ENCODE measurements at places on chromosomes 7 and 10. TPM values are rescaled to one million over a fixed set of nuclear protein-coding genes. Genes with fewer than 3 reads are reported as not detected.

DNA sequence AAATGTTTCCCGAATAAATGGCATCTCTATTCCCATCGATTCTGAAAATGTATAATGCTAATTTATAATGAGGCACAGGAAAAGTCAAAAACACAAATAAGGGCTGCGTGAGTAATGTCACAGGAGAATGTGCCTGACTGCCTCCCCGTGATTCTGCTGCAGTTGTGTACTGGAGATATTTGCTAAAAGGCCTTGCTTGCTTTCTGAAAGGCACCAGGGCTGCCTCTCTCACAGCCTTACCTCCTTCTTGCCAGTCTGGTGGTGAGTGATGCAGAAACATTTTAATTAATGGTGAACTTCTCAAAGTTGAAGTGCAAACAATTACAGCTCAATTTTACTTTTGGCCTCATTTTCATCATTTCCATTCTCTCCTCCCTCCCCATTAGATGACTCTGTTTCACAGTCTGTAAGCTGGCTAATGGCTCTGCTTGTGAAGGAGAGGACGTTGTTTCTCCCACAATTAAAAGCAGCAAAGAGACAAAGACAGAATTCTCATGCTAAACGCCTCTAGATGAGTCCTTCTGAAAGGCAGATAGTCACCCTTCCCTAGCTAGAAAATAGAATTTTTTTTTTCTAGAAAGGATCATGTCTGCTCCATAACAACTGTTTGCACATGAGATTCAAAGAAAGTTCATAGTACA, 377.6 kb downstream of the MDFIC start:
- DNase-seq = no peak

DNA sequence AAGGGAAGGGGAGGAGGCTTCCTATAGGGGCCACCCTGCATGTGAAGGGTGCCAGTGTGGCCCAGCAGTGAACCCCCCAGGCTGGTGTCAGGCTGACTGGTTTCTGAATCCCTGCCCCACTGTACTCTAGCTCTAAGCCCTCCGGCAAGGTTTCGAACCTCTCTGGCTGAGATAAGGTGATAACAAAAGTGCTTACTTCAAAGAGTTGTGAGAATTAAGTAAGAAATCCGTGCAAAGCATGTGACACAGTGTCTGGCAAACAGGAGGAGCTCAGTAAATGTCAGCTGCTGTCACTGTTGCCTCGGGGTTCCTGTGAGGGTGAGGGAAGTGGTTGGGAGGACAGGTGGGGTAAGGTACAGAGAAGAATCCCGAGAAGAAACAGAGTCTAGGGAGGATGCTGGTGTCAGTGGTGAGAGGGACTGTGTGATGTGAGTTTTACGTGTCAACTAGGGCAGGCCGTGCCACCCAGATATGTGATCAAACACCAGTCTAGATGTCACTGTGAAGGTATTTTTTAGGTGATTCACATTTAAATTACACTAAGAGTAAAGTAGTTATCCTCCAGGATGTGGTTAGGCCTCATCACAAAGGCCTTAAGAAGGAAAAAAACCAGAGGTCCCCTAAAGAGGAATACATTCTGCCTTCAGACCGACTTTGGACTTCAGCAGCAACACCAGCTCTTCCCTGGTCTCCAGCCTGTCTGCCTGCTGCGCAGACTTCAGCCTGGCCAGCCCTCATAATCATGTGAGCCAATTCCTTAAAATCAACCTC, 64.4 kb downstream of the BPGM start:
- no peak for DNase-seq

DNA sequence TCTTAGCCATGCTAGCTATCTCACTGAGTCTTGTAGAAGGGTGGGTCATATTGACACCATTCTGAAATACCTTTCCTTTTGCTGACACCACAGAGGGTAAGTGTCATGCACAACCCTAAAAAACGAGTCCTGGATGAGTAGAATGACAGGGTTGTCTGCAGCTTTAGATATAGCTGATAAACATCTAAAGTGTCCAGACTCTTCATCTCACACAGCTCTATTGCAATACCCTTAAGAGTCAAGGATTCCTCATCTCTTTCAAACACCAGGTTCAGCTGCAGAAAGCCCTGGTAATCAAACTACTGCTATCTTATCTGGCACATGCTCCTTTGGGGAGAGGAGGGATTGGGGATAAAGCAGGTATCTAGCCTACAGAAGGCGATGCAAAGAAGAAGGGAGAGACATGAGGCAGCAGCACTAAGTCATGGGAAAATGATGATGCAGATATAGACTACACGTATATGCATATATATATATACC, 127.0 kb downstream of the ANK3 start:
- no peak for DNase-seq

DNA sequence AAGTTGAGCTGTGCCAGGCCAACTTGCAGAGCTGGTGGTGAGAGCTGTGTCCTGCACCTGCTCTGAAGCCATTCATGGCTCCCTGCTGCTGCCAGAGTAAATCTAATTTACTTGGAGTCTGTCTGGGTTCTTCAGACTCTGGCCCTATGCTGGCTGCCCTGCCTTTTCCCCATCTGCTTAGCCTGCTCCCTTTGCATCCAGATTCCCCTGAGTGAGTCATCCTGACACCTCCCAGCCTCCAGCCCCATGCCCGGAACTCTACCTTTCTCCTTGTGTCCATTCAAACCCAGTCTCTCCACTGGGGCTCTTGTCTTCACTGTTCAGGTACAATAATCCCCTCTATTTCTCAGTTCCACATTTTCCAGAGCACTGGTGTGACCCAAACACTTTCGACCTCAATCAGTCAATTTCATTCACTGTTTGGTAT, 434.4 kb upstream of the ZMIZ1 start:
- DNase-seq = peak; percentile 76

GRCh38 chr10:3455385-3456334, 283.1 kb upstream of the PITRM1 start:
- DNase-seq = no peak

PRKCQ gene
- 0.08 TPM for total RNA-seq

DNA sequence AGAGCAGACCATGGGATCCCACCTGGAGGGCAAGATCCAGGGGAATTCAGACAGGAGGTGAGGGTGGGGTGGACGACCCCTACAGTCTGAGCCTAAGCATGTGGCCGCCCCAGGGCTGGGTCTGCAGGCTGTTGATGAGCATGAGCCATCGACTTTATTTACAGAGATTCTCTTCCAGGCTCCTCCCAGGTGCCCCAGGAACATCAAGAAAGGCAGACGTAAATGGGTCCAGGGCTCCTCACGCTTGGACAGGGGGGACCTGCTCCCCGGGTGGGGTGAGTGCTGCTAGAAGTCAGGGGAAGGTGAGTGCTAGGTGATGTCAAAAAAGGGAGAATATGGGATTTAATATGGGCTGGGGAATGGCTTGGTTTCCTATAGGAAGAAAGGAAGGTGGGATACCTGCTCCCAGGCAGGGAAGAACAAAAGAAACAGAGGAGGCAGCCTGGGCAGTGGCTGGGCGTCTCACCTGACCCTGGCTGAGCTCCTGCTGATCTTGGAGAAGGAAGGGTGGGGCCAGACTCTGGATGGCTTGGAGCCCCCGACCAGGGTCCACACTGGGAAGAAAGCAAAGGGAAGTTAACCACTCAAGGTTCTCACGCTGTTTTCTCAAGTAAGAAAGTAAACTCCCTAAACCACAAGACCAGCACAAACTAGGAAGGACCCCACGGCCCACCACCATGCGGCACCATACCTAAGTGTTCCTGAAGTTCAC, 162.1 kb upstream of the SHH start:
- no peak for DNase-seq

LIPJ gene
- total RNA-seq = 0.09 TPM

- no peak for DNase-seq
These were observed 20.5 kb upstream of the GNAI1 start for GRCh38 chr7:80114159-80114558.

- peak; percentile 69 for DNase-seq
These were observed 13.3 kb downstream of the GNA12 start for GRCh38 chr7:2830609-2831376.

NOM1 gene
- 10.8 TPM for total RNA-seq

BAIAP2L1 gene
- total RNA-seq = 1.1 TPM

- peak; percentile 55 for DNase-seq
These were observed 16.8 kb downstream of the TRIM8 start for GRCh38 chr10:102660888-102661657.

DNA sequence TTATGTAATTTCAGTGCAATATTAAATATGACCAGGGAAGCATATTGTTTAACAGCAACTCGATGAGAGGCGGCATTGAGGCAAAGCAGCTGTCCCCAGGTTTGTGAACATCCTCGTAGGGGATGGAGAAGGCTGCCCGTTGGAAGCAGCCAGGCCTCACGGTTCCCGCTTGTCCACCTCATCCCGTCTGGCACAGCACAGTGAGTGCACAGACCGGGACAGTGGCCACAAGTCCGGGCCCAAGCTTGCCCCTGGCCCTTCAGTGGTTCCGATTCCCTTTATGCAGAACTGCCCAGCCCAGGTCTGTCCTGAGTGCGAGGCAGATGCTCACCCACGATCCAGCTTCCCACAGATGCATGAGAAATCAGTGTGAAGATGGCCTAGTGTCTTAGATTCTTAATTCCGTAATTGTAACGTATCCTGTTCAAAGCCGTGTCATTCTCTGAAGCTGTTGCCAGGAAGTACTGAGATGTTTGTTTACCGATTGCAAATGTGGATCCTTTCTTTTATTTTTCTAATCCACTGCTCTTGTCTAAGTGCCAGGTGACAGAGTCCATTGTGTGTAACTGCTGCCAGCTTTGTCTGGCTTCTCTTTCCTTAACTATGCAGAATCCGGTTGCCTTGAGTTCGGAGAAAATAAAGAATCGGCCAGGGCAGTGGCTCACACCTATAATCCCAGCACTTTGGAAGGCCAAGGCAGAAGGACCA, 35.5 kb downstream of the PFKP start:
- DNase-seq = peak; percentile 87

TEX47 gene
- not detected for total RNA-seq

AUTS2 gene
- total RNA-seq = 33.4 TPM

PILRA gene
- 0.27 TPM for total RNA-seq

SLC13A1 gene
- total RNA-seq = not detected

DNA sequence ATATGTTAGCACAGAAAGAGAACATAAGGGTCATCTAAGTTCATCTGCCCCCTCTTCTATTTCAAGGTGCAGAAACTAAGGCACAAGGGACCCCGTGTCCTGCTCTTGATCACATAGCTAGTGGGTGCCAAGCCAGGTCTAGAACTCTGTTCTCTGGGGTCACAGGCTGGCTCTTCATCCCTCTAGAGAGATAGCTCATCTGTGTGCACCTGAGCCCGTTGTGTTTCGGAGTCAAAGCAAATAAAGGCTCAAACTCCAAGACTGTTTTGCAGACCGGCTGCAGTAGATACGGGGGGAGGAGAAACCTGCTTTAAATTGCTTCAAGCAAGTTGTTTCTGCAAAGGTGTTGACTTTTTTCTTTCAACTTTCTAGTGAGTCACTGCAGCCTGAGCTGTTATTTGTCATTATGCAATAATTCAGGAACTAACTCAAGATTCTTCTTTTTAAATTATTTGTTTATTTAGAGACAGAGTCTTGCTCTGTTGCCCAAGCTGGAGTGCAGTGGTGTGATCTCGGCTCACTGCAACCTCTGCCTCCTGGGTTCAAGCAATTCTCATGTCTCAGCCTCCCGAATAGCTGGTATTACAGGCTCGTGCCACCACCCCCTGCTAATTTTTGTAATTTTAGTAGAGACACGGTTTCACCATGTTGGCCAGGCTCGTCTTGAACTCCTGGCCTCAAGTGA, 6.5 kb downstream of the BLVRA start:
- peak; percentile 22 for DNase-seq

RARRES2 gene
- total RNA-seq = 1.4 TPM

CABCOCO1 gene
- 3.4 TPM for total RNA-seq

GRCh38 chr7:60706-61105, 131.7 kb upstream of the FAM20C start:
- DNase-seq = no peak

PTPRN2 gene
- 2.5 TPM for total RNA-seq

DNA sequence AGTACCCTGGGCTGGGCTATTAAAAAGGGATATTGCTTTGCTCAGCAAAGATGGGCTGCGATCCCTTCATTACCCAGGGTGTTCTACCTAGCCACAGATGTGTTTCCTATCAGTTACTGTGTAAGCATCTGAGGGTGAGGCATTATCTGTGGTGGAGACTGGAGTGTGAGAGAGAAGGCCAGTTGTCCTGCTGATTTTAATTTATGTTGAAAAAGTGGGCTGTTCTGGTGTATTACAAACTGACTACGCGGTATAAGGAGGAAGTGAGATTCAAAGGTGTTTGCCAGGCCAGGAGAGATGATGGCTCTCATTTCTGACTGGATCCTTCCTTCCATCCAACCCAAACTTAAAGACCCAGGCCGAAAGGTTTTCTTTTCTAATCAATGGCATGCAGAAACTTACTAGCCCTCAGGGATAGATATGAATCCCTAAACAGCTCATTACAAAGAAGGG, 7.6 kb downstream of the TCF7L2 start:
- DNase-seq = peak; percentile 46

- DNase-seq = no peak
These were observed 319.7 kb downstream of the GFRA1 start for GRCh38 chr10:115953281-115953680.

DNA sequence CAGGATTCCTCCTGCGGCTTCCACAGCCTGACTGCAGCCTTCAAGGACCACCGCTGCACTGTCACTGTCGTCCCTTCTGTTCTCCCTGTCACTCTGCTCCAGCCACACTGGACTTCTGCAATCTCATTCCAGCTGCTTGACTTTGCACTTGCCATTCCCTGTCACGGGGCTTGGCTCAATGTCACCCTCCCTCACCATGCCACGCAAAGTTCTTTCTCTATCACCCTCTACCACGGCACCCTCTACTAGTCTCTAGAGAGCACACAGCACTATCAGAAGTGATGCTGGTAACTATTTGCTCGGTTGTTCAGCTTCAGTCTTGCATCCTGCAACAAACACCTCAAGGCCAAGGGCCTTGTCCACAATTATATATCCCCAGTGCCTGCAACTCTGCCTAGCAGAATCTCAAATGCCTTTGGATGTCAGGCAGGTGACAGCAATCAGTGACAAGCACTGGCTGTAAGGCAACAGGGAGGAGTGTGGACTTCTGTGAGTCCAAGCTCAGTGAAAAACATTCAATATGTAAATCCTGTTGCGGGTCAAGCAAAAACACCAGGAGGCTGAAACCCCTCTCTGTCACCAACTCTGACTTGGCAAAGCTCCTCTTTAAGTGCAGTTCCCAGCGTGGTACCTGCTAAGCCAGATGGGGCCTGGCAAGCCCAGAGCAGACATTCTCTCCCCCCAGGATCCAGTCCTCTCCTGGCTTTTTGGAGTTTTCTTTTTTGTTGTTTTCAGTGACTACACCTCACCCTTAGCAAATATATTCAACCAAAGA, 259.9 kb downstream of the FGFR2 start:
- no peak for DNase-seq

DNA sequence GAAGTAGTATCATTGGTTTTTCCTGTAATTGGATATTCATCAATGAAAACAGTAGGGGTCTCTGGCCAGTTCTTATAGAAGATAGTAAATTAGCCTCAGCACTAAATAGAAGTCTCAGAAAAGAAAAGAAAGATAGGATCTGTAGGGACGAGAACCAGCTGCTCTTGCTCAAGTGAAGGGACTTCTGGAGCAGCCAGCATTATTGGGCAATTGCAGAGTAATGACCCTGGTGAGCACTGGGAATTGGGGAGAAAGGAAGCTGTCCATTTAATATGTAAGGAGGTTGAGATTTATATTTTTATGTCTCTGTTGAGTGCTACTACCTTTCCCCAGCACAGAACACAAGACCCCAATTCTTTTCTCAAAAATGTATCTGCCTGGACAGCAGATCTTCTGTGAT, 61.2 kb upstream of the WNT16 start:
- peak; percentile 9 for DNase-seq

FAM25A gene
- total RNA-seq = not detected

SPAG6 gene
- total RNA-seq = not detected

GRCh38 chr7:82410461-82410860, 33.1 kb downstream of the CACNA2D1 start:
- no peak for DNase-seq
